Mesenteric fat pad (tissue), 1 donor: ENCODE measurements at places on chromosomes 7 and 10. TPM values are rescaled to one million over a fixed set of nuclear protein-coding genes. Genes with fewer than 3 reads are reported as not detected.

- no peak for DNase-seq
These were observed 35.3 kb downstream of the CDC14C start for GRCh38 chr7:48959676-48960075.

DNA sequence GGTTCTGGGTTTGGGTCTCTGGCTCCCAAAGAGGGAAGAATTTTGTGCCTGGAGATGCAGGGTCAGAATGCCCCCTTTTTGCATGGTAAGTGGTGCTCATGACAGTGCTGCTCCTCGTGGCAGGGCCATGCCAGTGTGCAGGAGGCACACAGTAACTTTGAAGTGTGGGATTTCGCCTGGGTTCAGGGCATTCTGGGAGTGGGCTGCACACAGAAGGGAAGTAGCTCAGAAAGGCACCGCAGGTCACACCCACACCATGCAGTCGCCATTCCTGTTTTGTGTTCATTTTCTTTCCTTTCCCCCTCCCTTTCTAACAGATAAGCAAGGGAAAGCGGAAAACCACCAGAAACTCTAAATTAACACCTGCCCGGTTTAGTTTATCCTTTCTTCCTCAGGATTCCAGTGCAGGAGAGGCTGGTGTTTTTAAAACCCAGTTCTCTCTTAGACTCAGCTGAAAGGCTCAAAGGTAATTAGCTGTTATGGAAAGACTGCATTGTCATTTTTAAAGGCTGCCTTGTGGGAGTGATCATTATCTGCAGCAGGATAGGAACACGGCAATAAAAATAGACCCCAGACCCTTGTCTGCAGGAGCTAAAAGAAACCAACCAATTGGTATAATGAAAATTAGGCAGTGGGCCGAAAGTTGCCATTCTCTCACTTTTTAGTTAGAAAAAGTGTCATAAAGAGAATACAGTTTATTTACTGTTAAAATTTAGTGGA lies 50.2 kb downstream of the EEPD1 start:
- no peak for DNase-seq

JAKMIP3 gene
- total RNA-seq = 0.48 TPM

PDIA4 gene
- 101 TPM for total RNA-seq
